HS-5 (cell line): ENCODE measurements at places on chromosomes 4 and X.

- peak; percentile 15 for DNase-seq
Measured at GRCh38 chr4:103786014-103786413, 66.2 kb upstream of the TACR3 start.

DNA sequence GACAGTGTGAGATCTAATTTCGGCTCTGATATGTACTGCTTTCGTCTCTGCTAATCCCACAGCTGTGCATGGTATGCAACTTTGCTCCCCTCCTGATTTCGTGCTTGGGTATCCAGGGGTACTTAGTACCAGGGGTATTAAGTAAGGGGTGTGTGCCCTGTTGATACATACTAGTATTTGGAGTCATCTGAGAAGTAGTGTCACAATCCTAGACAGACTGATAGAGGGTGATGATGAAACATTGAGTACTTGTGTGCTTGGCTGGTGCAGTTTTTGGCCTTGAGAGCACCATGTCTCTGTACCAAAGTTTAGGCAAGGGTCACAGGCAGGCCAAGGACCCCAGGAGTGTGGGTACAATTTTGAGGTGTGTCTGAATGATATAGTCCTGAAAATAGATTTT is 10.9 kb downstream of the GPAT3 start:
- no peak for DNase-seq

- DNase-seq: no peak
Measured at GRCh38 chr4:168440442-168441264, 39.6 kb downstream of the DDX60L start.

GRCh38 chrX:47321386-47321785 is 49.0 kb upstream of the ZNF157 start:
- no peak for DNase-seq

GRCh38 chr4:105116616-105117319 is 29.9 kb upstream of the TET2 start:
- DNase-seq: no peak

- DNase-seq: no peak
Measured at GRCh38 chrX:30863974-30864373, 25.1 kb downstream of the TAB3 start.

GRCh38 chrX:69603566-69604194 is 12.2 kb upstream of the EDA start:
- DNase-seq: no peak

- no peak for DNase-seq
Measured at GRCh38 chr4:8044699-8045098, 105.0 kb upstream of the AFAP1 start.

DNA sequence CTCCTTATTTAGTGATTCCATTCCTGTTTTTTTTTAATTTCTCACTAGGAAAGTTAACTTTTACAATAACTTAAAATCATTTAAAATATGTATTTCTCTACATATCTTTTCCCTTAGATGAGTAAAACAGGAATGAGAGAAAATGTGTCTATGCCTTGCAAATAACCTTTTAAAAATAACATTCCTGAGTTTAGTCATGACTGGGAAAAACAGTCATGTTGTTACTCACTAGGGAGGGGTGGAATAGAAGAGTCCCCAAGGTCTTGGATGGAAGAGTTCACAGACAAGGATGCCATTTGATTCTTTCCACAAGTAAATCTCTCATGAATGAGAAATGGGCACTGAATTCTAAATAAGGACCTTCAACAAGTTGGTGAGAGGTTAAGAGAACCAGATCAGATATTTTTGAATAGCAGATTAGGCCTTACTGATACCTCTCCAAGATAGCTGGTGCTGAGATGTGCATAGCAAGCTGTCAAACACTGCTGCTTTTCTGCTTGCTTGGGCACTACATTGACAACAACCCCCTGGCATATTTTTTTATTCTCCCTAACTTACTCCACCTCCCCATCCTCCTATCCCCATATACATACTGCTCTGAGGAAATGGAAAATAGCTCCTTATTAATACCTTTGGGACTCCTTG is 25.1 kb downstream of the UGDH start:
- DNase-seq: peak; percentile 63

- no peak for DNase-seq
Measured at GRCh38 chr4:172514011-172514410, 654.6 kb upstream of the GALNT7 start.

DNA sequence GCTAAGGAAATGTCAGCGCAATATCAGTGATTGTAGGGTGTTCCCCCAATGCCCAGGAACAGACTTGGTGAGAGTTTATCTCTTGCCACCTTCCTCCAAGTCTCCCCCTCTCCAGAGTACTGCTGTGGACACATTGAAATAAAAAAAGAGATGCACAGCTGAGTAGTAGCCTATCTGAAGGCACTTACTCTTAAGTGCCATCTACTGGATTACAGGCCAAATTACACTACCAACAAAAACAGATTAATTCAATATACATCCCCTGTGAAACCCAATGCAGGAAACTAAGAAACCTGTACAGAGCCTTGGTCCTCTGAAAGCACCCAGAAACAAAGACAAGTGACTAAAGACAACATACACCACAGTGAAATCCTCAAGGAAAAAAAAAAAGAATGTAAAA is 460.3 kb downstream of the ZIC3 start:
- no peak for DNase-seq

DNA sequence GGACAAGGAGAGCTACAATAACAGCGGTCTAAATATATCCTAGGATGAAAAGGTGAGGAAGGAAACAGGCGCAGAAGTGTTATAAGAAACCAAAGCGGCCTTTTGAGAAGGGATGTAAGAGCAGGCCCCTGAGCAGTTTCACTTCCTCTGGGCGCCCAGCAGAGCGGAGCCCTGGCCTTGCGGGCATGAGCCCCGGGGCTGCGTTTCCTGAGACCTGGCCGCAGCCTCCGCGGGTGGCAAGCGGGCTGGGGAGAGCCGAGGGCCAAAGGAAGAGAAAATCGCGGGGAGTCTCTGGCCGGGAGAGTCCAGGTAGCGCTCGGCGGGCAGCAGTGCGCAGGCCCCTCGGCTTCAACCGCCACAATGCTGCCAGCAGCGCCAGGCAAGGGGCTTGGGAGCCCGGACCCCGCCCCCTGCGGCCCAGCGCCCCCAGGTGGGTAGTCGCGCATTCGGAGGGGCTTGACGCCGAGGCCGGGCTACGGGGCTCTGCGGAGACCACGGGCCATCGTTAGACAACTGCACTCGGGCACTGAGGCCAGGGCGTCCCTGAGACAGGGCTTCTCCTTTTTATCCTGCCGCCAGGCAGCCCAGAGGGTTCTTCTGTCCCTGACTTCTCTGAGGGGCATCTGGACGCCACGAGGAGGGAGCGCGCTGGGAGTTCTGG is at the start of gene BANK1:
BANK1 (plus strand) TSS at position 210 of the 661 bp plus-strand sequence; CDS start at position 361, 151 bp downstream.
- no peak for DNase-seq

GRCh38 chrX:151178746-151179145 is 2.4 kb downstream of the GPR50 start:
- DNase-seq: no peak

- DNase-seq: no peak
Measured at GRCh38 chr4:156326246-156326645, 372.6 kb upstream of the CTSO start.

- no peak for DNase-seq
Measured at GRCh38 chr4:39279416-39279815, 86.7 kb downstream of the RFC1 start.

GRCh38 chrX:65493431-65493830 is 41.2 kb downstream of the LAS1L start:
- no peak for DNase-seq

GRCh38 chr4:150321113-150321512 is 242.9 kb downstream of the DCLK2 start:
- no peak for DNase-seq

- no peak for DNase-seq
Measured at GRCh38 chr4:29319663-29320340, 1400.4 kb upstream of the PCDH7 start.

- peak; percentile 67 for DNase-seq
Measured at GRCh38 chr4:113467581-113467980, 294.0 kb downstream of the CAMK2D start.

- DNase-seq: peak; percentile 20
Measured at GRCh38 chr4:167196344-167197012, 37.8 kb downstream of the SPOCK3 start.

- no peak for DNase-seq
Measured at GRCh38 chrX:20265221-20265725, 1.4 kb downstream of the RPS6KA3 start.

DNA sequence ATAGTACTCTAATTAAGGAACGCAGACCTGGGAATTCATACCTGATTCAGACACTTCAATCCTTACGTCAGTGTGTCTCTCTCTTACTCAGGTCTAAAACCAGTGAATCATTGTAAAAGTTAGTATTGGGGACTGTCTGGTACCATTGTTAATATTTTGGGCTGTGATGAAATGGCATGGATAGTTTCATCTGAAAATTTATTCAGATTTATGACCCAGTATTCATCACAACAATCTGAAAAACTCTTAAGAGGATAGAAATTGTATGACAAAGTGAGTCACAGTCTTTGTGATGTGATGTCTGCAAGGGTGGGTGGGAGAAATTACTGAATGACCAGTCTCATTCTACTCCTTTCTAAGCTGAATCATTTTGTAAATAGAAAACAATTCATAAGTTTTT is 10.3 kb downstream of the FGF2 start:
- DNase-seq: no peak

DNA sequence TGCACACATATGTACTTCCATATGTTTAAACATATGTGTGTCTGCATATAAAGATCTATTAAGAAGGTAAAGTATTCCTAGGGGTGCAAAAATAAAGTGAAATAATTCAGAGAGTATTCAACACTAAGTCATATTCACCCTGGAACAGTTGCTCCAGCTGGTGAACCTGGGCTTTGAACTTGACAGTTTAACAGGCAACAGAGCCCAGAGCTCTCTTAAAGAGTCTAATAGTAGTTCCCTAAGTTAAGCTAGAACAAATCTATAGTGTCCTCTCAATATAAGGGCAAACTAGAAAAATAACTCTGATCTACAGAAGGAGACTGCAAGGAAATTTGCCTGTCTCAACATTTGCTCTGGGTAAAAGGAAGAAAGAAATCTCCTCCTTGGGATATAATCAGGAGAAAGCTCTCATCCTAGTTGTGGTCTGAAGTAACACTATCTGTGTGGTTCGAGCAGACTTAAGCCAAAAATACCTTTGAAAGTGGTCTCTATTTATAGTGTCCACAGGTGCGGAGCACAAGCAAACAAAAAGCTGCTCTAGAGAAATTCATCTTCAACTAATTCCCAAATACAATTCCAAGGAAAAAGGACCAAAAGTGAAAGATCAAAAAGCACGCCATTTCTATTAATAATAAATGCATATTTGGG is 29.9 kb downstream of the VEGFC start:
- DNase-seq: no peak

DNA sequence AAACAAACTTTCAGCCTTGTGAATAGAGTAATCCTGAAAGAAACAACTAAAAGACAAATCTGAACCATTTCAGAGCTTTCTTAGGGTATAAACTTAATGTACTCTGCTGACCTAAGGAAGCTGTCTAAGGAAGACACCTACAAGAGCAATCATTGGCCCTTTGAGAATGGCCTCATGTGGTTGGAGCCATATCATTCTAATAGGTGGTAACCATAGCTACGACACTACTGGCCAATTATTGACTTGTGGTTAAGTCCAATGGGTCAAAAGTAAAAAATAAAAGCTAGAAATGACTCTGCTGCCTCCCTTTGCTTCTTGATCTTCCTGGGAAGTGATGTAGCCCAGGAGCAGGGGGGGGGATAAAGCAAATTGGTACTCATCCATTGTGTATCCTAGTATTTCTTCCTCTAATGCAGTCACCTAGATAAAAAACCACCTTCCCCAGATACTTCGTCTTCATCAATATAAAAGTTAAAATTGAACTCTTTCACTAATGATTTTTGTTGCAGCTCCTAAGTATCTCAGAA is 547.0 kb downstream of the ARAP2 start:
- DNase-seq: no peak

GRCh38 chrX:69153060-69153730 is 12.1 kb downstream of the PJA1 start:
- DNase-seq: no peak

DNA sequence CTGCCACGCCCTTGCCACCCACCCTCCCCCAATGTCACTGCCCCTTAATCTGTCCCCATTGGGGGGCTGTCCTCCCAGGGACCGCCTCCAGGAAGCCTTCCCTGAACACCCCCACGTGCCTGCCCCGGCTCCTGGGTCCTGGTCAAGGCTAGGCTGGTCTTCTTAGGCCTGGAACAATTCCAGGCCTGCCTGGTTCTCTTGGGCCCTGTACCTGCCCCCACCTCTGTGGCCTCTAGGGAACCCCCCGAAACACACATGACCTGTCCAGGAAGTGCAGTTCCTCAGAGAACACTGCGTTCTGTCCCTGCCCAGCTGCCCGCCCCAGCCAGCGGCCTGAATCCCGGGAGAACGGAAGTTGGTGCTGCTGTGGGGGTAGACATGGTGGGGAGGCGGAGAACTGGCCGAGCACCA is 5.1 kb downstream of the MXD4 start:
- DNase-seq: no peak
